ENCODE measurements at places on chromosomes 5 and 9.

GRCh38 chr9:93897075-93897970 is 57.8 kb downstream of the BARX1 start:
- DNase-seq: no peak

DNA sequence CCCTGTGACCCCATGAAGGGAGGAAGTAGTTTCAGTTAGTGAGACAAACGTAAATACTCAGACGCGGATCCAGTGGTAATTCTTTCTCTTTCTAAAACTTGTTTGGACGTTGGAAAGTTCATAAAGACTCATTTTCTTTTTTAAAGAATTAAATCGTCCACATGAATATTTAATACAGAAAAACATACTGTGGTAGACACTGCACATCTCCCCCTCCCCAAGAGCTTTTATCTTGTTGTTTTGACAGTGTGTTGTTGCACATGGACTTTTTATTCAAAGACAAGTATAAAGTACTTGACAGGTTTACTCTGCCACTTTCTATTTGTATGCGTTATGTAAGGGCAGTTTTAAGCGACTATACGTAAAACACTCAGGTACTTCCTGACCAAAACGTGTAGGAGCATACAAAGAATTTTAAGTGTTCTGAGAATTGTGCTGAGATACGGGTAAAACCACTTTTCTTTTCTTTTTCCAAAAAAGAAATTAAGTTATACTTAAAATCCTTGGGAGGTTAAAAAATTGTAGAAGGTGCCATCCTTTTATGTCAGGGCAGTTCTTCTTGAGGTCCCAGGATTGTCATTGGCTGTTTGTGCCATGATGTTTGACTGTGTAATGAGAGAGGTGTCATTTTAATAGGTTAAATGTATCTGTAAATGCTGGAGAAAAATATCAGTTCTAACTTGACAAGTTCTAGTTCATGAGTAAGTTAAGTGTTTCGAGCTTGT is 1.3 kb downstream of the NIPBL start:
- DNase-seq: no peak

- DNase-seq: no peak
These were observed 260.3 kb upstream of the KLF4 start for GRCh38 chr9:107749787-107750444.

DNA sequence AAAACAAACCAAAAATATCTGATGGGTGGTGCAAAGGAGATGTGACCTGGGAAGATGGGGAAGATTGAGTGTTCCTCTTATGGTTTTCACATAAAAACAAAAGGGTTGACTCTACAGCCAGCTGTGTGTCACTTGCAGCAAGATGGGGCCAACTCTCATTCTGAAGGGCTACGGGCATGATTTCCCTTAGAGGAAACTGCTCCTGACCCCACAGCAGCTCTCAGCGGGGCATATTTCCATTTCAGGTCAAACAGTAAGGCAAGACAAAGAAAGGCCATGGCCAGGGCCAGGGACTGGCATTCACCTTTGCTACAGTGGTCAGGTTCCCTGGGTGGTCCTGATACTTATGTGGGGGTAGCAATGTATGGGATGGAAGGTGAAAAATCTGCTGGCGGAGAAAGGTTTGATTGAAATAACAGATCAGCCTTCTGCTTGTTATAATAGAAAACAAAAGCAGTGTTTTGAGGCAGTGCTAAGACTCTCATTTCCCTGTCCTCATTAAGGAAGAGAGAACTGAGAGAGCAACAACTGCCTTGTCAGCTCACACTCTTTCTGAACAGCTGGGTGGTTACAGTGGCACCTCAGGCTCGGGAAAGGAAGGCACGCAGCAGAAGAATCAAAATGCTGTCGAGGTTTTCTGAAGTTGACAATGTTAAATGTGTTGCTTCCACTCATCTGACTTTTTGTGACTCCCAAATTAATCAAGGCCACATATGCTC is 120.7 kb upstream of the PCA3 start:
- DNase-seq: no peak

DNA sequence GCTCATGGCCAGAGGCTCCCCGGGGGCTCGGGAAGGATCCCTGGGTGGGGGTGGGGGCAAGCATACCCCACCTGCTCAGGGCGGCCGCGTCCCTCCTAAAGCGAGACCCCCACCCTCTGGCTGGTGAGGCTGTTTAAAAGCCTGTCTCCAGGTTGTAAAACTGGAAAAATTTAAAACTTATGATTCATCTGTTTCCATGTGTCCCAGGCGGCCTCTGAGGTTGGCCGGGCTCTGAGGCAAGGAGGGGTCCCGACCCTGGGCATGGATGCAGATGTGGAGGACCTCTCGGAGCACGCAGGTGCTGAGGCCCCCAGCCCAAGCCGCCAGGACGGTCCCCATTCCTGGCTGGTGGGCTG is 24.2 kb upstream of the TMEM250 start:
- no peak for DNase-seq

- DNase-seq: no peak
These were observed 125.9 kb upstream of the SARDH start for GRCh38 chr9:133864011-133864410.

GRCh38 chr5:16721151-16722096 is 104.6 kb upstream of the RETREG1 start:
- no peak for DNase-seq

DNA sequence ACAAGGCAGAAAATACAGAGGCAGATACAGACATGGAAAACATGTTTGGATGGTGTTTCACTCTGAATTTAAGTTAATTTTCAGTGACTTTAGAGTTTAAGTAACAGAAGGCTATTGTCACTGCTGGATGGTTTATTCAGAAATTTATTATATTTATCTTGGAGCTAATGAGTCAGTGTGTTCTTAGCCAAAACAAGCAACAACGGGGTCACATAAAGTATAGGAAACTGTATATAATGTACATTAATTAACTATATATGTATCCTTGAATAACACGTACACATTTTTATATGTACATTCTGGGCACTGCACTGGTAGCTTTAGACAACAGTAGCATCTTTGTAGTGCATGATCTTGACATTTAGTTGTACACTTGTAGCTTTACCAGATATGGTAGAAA is 30.7 kb downstream of the CYLC2 start:
- DNase-seq: no peak

GRCh38 chr9:127281891-127282290 is 17.3 kb downstream of the GARNL3 start:
- no peak for DNase-seq

DNA sequence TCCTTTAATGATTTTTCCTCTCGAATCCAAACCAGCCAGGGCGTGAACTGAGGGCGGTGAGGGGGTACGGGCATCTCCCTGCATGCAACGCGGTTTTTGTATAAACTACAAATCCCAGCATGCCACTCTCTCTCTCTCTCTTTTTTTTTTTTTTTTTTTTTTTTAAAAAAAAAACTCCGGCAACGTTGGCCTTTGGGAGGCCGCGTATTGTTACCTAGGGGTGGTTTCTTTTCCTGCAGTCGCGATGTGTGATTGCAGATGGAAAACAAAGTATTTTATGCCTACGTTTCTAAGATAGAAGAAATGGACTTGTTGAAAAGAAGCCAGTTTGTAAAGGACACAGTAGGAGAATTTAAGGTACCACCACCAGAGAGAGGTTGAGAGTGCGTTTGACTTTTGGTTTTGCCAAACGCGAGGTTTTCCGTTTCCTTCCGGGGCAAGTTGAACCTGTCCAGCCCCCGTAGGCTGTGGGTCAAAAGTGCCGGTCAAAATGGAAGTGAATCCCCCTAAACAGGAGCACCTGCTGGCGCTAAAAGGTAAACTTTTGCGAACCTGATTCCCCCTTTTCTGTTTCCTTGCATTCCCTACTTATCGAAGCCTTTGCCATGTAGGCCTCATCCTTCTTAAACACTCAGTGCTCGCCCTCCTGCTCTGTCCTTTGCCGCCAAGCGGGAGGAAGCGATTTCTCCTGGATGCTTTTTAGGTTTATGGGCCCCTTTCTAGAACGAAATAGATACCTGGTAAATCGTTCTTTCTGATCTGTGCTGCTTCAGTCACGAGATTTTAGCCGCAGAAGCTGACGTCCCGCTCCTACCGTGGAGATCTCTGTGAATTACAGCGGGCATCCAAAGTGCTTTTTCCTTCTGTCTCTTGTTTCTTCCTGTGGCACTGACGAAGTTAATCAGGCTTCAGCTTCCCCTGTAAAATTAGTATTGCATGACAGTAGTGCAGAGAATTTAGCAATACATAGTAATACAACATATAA is at the start of the genes SHLD3 and TRAPPC13:
SHLD3 (plus strand) TSS at position 457 of the 985 bp plus-strand sequence. CDS start 4,561 bp downstream, outside the sequence.
TRAPPC13 (plus strand) TSS at position 457 of the 985 bp plus-strand sequence; CDS start at position 491, 34 bp downstream.
- DNase-seq: peak; percentile 88

GRCh38 chr5:79378510-79379186 is 135.3 kb downstream of the HOMER1 start:
- no peak for DNase-seq

- DNase-seq: no peak
These were observed 179.6 kb upstream of the PUM3 start for GRCh38 chr9:3023449-3023848.

DNA sequence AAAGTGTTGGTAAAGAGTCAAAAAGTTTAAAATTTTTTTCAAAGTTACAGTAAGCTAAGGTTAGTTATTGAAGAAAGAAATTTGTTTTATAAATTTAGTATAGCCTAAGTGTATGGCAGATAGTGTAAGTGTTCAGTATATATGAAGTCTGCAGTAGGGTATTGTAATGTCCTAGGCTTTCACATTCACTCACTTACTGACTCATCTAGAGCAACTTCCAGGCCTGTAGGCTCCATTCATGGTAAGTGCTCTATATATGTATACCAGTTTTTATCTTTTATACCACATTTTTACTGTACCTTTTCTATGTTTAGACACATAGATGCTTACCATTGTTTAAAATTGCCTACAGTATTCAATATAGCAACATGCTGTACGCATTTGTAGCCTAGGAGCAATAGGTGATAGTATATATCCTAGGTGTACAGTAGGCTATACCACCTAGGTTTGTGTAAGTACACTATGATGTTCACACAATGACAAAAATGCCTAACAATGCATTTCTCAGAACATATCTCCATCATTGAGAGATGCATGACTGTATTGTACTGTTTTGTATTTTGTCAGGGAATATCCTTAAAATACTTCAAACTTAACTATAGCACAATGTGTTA is 38.5 kb downstream of the CYSTM1 start:
- no peak for DNase-seq

DNA sequence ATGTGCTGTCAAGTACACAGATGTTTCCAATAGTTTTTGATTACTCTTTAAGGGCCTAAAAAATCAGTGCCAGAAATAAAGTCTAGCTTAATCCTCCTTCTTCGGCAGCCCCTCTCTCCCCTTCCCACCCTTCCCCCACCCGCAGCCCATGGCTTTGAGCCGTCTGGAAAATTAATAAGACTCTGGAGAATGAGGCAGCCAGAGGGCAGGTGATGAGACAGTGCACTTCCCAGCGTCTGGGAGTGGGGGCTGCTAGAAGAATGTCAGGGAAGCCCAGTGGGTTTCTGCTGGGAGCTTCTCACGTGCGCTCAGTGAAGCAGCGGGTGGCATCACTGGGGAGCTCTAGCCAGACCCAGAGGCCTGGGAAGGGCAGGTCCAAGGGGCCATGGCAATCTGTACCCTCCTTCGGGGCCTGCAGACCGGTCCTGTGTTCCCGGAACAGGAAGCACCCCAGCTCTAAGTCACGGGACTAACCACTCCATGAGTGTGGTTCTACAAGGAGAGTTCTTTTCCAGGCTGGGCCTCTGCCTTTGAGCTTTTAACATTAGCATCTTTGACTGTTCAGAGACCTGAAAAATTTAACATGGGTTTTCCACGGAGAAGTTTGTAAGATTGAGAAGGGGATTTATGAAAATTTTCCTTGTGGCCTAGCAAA is 164.8 kb upstream of the OTULINL start:
- peak; percentile 10 for DNase-seq

DNA sequence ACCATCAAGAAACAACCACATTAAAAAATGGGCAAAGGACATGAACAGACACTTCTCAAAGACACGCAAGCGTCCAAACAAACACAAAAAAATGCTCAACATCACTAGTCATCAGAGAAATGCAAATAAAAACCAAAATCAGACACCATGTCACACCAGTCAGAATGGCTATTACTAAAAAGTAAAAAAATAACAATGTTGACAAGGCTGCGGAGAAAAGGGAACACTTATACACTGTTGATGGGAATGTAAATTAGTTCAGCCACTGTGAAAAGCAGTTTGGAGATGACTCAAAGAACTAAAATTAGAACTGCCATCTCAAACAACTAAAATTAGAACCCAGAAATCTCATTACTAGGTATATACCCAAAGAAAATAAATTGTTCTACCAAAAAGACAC is 80.4 kb downstream of the CAAP1 start:
- no peak for DNase-seq

DNA sequence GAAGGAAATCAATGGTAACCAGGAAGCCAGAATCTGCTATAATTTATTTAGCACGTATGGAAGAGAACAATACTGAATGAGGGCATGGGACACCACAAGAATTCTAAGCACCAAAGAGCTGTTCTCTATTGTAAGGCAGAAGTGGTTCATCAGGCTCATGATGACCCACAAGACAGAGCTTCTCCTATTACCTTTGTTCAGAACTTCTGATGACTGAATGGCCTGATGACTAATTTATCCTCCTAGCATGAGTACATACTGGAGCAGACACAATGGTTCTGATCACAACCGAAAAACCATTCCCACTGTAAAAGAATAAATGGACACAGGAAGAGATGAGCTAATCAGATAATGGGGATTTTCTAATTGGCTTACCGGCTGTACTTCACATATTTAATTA is 329.8 kb upstream of the PDE4D start:
- no peak for DNase-seq

DNA sequence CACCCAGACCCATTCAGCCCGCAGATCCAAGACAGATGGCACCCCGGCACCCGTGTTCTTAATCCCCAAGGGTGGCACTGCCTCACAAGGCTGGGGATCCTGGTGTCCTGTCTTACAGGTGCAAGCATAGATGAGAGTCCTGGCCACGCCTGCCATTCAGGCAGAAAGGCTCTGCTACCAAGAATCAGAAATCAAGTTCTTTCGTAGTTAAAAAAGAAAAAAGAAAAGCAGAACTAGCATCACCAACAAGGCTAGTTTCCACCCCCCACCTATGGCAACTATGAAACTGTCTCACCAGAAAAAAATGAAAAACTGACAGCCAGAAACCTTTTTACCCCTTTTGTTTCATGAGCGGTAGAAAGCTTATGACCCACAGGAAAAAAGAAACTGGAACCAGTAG is 170.4 kb downstream of the SYK start:
- no peak for DNase-seq

GRCh38 chr5:138458384-138458783 is 6.9 kb upstream of the EGR1 start:
- no peak for DNase-seq

Measured in SK-N-MC (cell line).